Activated CD8-positive, alpha-beta memory T cell treated with anti-CD3 and anti-CD28 coated beads, Interleukin-2, amount 10 ng/mL, durations not matched to agents 7 days and 5 days (primary cell): ENCODE measurements at places on chromosomes 7 and 10. TPM values are rescaled to one million over a fixed set of nuclear protein-coding genes. Genes with fewer than 3 reads are reported as not detected.

DNA sequence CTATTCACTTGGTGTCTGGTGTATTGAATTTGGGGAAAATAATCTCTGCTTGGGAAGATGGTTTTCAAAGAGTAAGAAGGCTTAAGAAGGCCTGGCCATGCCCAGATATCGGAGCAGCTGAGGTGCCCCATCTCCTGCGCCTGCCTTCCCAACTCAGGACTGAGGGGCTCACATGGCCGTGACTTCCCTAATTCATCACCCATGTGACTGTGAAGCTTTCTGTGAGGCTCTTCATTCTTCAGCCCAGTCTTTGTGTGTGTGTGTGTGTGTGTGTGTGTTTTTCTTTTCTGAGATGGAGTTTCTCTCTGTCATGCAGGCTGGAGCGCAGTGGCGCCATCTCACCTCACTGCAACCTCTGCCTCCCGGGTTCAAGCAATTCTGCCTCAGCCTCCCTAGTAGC is 53.2 kb downstream of the PROSER2 start:
- no peaks in the 10 kb centered on the region for H3K36me3 ChIP-seq
- no peak overlapping the region for H3K4me3 ChIP-seq
- peaks cover 15% of the 10 kb centered on the region for H3K4me1 ChIP-seq

The LIPF gene
- total RNA-seq = not detected

- H3K4me1 ChIP-seq = no peaks in the 10 kb centered on the region
- no peaks in the 10 kb centered on the region for H3K27me3 ChIP-seq
- H3K4me3 ChIP-seq = no peak overlapping the region
- H3K36me3 ChIP-seq = no peaks in the 10 kb centered on the region
These were observed 295.3 kb upstream of the MKI67 start for GRCh38 chr10:128421371-128422160.

The BLVRA gene
- total RNA-seq = 37.2 TPM

GRCh38 chr7:23955145-23955544 is 245.1 kb downstream of the STK31 start:
- H3K4me1 ChIP-seq = peaks cover 8% of the 10 kb centered on the region
- H3K36me3 ChIP-seq = no peaks in the 10 kb centered on the region
- H3K27ac ChIP-seq = no peak overlapping the region
- no peak overlapping the region for H3K4me3 ChIP-seq
- DNase-seq = no peak

The MYL10 gene
- not detected for total RNA-seq

DNA sequence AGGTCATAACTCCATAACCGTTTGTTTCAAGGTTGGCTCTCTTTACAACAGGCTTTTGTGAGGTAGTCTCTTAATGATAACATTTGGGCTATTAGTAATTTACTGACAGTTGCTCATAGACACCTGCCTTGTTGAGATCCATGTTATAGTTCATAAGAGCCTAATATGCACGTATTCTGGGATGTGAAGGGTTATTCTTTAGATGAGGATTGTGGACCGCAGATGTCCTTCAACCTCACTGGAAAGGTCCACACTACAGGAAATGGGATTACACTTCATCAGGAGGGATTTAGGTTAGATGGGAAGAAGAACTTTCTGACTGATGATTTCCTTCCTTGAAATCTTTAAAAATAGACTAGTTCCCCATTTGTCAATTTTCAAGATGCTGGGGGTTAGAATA is 62.8 kb downstream of the SAMD9 start:
- no peaks in the 10 kb centered on the region for H3K36me3 ChIP-seq
- no peak overlapping the region for H3K4me3 ChIP-seq
- peaks cover under 1% of the 10 kb centered on the region for H3K27me3 ChIP-seq
- H3K27ac ChIP-seq = no peak overlapping the region

DNA sequence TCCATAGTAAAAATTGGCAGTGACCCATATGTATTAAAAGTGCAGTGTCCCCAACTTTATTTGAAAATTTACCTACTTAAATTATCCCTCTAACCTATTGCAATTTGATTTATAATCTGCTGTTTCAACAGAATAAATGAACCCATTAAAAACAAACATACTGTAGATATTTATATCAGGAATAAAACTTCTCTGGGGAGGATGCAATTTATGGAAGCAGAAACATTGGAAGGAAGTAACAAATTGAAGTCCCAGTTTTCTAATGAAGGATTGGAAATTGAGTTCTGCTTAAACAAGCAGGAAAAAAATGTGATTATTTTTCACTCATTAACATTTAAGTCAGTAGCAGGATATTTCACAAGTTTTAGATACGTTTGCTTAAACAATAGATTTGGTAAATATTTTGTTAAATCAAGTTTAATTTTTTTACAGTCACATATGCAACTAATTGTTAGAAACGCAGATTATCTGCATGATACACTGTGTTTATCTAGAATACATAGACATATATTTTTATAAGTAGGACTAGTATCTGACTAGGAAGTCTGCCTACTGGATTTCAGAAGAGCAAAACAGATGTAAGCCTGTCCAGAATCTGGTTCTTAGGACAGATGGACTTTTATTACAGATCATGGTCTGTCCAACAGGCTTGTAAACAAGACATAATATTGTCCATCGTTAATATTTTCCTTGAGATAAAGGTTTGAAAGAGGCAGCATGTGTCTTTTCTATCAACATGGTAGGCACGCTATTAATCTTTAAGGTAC is 5.3 kb downstream of the AGMO start:
- no peak overlapping the region for H3K27ac ChIP-seq
- H3K36me3 ChIP-seq = no peaks in the 10 kb centered on the region
- H3K4me3 ChIP-seq = no peak overlapping the region

The SPDYE3 gene
- total RNA-seq = not detected

GRCh38 chr10:19964625-19965024 is 148.4 kb downstream of the PLXDC2 start:
- no peaks in the 10 kb centered on the region for H3K27me3 ChIP-seq
- no peak overlapping the region for H3K4me3 ChIP-seq
- no peak for DNase-seq
- H3K36me3 ChIP-seq = no peaks in the 10 kb centered on the region
- H3K27ac ChIP-seq = no peak overlapping the region

The THSD7A gene
- total RNA-seq = not detected
